Fibroblast of villous mesenchyme (primary cell): ENCODE measurements at places on chromosomes 13 and 19. TPM values are rescaled to one million over a fixed set of nuclear protein-coding genes. Genes with fewer than 3 reads are reported as not detected.

Gene LIPE
- 2.3 and 3.0 TPM in 2 replicates for total RNA-seq

DNA sequence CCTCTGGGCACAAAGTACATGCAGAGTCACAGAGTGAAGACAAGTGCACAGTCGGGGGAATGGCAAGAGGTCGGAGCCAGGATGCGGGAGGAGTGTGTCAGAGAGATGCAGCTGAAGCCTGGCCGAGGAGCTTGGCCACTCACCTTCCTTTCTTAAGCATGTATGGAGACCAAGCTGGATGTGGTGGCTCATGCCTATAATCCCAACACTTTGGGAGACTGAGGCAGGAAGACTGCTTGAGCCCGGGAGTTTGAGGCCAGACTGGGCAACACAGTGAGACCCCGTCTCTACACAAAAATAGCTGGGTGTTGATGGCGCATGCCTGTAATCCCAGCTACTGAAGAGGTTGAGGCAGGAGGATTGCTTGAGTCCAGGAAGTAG, 67.0 kb downstream of the LATS2 start:
- no peak for DNase-seq

GRCh38 chr13:28282451-28282850, 144.1 kb downstream of the PAN3 start:
- DNase-seq: no peak

Gene SIGLEC10
- not detected in 2 replicates for total RNA-seq

DNA sequence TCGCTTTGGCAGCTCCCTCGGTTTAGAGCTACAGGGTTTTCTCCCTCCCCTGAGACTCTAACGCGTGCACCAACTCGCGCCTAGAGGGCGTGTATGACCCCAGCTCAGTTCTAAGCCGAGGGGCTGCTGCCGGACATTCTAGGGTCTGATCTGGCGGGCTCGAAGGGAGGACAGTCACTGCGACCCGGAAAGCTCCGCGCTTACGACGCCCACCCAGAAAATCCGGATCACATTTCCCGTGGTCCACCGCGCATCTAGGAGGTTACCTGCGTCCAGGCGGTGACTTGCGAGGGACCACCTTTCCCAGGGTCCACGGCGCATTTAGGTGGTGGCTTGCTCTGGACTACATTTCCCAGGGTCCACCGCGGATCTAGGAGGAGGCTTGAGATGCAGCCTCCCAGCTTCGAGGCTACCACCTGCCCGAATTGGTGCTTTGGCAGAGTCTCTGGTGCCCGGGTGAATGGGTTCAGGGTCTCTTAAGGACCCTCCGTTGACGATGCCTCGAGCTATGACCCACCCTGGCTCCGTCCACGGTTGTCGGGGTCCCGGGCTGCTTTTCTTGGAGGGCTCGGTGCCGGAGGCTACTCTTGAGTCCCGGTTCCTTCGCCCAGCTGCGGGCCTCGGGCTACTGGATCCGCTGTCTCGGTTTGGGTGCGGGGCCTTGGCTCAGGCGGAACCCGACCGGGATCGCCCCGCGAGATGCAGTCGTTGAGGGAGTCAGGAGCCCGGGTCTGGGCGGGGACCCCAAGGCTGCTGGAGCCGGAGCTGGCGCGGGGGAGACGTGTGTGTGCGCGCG, 30.5 kb downstream of the ZNF146 start:
- DNase-seq: no peak

- no peak for DNase-seq
Measured at GRCh38 chr13:22855926-22856325, 324.9 kb upstream of the SGCG start.

DNA sequence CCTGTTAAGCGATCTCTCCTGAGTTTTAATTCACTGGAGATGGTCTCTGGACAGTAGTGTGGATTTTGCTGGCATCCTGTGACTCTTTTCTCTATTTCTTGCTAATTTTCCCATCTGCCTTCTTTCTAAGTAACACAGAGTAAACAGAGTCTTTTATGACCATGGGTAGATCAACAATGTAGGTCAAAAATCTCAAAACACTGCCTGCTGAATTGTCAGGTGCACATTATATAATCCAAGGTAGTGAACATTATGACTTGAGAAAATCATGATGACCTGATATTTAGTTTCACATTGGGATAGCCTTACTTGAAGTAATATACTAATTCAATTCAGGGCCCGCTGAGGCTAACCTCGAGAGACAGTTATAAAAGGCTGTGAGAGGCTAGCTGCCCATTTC, 180.7 kb downstream of the TDRD3 start:
- DNase-seq: no peak

DNA sequence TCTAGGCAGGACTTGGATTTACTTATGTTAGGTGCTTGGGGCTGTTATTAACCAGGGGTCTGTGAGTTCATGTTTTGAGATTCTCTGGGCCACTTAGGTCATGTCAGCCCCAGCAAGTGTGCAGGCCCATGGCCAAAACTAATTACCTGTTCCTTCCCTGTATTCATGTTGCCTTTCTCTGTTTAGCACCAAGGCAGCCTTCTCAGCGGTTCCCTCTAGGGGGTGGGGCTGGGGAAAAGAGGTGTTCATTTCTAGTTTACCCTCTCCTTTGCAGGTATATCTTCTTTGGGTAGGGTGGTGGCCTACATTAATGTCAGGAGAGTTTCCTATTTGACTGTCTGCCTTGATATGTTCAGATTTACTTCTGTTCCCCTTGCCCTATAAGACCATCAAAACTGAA, 61.7 kb downstream of the PDS5B start:
- no peak for DNase-seq

Gene MAST1
- under 0.01 TPM in 2 replicates for total RNA-seq

DNA sequence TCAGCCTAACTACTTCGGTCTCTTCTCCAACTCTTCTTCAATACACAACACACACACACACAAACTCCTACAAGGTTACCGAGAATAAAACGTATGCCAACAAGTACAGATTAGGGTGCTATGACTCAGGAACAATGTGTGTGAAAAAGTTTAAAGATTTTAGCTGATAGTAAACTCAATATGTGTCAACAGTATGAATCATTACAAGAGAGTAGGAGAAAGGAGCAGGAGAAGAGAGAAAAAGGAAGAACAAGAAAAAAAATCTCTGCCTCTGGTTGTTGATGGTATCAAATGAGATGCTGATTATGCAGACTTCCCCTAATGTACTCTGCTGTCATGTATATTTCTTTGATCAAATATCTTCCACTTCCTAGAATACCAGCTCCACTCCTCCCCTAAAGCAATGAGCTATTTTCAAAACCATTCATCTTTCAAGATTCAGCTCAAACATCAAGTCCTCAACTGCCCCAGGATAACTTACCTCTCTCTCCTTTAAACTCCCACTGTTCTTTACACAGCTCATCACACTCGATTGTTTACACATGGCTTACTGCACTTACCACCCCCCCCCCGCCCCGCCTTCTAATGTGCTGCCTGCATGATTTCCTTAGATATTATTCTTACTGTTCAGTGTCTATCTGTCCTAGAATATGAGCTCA, 95.6 kb downstream of the FAM216B start:
- peak; percentile 69 for DNase-seq

Gene PTGER1
- total RNA-seq: 2.6 and 3.9 TPM in 2 replicates

Gene ZNF433
- 1.3 and 4.2 TPM in 2 replicates for total RNA-seq
